ENCODE measurements at places on chromosomes 1 and 21.
A peak's percentile ranks its signal among the peaks of the same experiment; 100 is the strongest.

GRCh38 chr1:30184393-30185141, 538.8 kb downstream of the MATN1 start:
- DNase-seq = peak; percentile 15

- no peak for DNase-seq
These were observed 35.0 kb downstream of the UCK2 start for GRCh38 chr1:165862448-165862847.

DNA sequence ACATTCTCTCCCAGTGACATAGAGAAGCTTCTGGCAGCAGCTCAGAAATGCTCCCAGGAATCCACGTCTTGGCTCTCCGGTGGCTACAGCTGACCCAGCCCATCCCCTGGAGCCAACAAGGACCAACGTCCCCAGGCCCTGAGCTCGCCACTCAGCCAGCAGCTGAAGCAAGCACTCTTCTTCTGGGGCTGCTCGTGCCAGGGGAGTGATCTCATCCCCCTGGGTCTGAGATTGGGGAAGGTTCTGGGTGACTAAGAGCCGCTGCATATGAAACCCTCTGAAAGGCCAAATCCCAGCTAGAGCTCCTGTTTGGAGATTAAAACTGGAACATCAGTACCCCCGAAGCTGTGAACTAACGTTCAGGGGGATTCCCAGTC, 487.9 kb downstream of the NPHP4 start:
- no peak for DNase-seq

DNA sequence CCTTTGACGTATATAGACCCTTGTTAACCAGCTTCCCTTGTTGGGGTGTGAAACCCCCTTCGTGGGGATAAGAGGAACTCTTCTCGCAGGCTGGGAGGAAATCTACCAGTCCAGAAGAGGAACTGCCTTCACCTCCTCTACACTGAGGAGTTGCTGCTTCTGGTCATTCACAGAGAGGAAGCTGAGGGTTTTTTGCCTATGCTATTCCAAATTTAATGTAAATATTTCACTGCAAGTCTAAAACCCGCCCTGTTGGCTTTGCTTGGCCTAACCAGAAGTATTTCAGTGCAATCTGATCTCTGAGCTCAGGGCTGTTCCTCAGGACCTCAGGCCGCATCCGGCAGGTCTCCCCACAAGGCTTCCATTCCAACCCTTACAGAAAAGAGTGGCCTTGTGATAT, 150.1 kb downstream of the HIVEP3 start:
- DNase-seq = no peak

GRCh38 chr1:41539418-41539805, 54.9 kb upstream of the EDN2 start:
- DNase-seq = no peak

DNA sequence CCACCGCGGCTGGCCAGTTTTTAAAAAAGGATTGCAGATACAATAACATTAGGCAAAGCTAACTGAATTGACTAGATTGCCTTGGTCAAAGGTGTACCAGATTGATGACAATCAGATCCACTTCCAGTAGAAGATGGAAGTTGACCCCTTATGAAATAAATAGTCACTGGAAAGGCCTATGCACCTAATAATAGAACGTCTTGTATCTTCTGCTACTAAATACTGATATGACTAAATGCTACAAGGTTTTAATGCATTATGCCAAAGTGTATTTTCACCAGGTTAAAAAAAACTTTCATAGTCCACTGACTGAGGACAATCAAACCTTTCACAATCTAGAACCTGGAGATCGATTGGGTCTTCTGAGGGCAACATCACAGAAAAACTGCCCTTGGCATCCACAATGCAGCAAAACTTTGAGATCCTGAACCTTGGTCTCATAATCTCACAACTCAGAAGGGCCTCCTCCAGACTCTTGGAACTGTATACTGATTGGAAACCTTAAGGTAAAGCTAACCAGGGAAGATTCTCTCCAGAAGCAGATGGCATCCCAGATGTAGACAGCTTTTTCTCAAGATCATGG, 7.8 kb upstream of the RBBP5 start:
- DNase-seq = no peak
